CD4-positive, alpha-beta T cell treated with Interferon gamma for 1 hour (primary cell): ENCODE measurements at places on chromosomes 3 and 15.

- no peak for DNase-seq
These were observed 715.2 kb downstream of the GRM7 start for GRCh38 chr3:7576071-7576470.

- no peak for DNase-seq
These were observed 366.8 kb upstream of the ZNF385D start for GRCh38 chr3:22117751-22118346.

- no peak for DNase-seq
These were observed 76.8 kb upstream of the CHRNA7 start for GRCh38 chr15:31953478-31953877.

- no peak for DNase-seq
These were observed 35.7 kb upstream of the ABHD17C start for GRCh38 chr15:80659375-80659774.

GRCh38 chr3:41457176-41457575, 257.9 kb downstream of the CTNNB1 start:
- no peak for DNase-seq

- no peak for DNase-seq
These were observed 520.6 kb downstream of the MFSD1 start for GRCh38 chr3:159322322-159322939.

DNA sequence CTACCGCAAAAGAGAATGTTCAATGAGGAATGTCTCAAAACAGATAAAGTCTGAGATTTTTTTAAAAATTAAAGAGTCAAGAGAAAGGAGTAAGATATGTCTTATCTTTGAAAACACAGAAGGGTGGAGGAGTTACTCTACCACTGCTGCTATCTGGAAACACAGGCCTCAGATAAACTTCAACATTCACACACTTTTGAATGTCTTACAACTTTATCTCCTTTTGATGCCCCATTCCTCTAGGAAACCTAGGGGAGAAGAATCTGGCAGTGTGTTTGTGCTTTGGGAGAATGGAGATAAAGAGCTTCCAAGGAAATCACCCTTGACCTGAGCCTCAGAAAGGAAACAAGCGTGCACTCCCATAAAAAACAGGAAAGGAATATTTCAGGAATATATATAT, 468.2 kb downstream of the PLOD2 start:
- DNase-seq = no peak

- no peak for DNase-seq
These were observed 136.6 kb upstream of the FHIT start for GRCh38 chr3:61387817-61388216.

- no peak for DNase-seq
These were observed 23.6 kb upstream of the TRIM59 start for GRCh38 chr3:160473221-160473620.

GRCh38 chr3:4633078-4634004, 140.2 kb downstream of the ITPR1 start:
- DNase-seq = no peak
